ENCODE measurements at places on chromosomes 7 and 10.

DNA sequence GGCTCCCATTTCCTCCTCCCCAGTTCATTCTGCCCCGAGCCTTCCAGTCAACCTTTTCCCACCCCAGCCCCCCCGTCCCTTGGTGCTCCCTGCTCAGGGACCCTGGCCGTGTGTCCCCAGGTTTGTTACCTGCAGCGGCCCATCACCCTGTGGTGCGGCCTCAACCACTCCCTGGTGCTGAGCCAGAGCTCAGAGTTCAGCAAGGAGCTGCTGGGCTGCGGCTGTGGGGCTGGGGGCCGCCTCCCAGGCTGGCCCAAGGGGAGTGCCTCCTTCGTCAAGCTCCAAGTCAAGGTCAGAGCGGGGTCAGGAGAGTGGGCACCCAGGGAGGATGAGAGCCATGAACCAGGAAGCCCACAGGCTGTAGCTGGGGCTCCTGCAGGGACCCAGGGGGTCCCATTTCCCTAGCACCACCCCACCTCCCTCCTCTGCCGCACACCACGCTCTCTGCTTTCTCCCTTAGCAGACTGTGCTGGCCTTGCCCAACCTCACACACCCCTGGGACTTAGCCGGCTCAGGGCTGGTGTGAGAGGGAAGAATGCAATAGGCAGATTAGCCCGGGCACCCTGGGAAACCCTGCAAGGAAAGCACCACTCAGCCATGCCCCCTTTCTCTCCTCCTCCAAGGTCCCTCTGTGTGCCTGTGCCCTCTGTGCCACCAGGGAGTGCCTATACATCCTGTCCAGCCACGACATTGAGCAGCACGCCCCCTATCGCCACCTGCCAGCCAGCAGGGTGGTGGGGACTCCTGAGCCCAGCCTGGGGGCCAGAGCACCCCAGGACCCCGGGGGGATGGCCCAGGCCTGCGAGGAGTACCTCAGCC is 2.0 kb upstream of the PCOLCE start:
- no peak for DNase-seq

- DNase-seq, result no peak
Measured at GRCh38 chr10:74039561-74040145, 41.7 kb downstream of the VCL start.

DNA sequence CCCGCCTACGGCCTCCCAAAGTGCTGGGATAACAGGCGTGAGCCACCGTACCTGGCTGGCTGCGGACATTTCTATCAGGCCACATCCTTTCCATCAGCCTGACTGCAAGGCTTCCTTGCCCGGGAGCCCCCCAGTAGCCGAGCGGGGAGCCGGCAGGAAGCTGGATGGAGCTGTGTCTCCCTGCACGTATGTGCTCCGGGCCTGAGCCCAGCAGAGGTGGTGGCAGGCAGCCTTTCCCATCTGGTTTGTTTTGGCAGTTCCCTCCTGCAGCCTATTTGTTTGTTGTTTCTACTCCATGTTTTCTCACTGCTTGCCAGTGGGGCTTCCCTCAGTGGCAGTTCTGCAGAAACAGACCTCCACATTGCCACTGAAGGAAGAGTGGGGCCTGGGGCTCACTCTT is 5.4 kb downstream of the POP7 start:
- DNase-seq, result no peak

- DNase-seq, result no peak
Measured at GRCh38 chr10:27884185-27884641, 114.7 kb downstream of the ODAD2 start.

DNA sequence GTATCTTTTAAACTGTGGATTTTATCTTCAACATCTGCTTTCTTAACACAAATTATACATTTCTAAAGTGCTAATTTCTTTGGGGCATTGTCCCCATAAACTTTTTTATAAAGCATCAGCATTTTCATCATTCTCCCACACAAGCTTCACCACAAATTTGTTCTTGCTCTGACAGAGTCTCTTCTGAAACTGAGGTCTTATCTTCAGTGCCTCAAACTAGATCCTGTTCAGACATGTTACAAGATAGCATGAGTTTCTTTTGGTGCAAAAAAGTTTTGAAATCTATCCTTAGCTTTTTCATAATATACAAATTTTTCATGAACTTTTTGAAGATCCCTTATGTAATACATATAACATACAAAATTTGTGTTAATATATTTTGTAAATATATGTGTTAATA is 346.6 kb downstream of the IPMK start:
- DNase-seq, result no peak

DNA sequence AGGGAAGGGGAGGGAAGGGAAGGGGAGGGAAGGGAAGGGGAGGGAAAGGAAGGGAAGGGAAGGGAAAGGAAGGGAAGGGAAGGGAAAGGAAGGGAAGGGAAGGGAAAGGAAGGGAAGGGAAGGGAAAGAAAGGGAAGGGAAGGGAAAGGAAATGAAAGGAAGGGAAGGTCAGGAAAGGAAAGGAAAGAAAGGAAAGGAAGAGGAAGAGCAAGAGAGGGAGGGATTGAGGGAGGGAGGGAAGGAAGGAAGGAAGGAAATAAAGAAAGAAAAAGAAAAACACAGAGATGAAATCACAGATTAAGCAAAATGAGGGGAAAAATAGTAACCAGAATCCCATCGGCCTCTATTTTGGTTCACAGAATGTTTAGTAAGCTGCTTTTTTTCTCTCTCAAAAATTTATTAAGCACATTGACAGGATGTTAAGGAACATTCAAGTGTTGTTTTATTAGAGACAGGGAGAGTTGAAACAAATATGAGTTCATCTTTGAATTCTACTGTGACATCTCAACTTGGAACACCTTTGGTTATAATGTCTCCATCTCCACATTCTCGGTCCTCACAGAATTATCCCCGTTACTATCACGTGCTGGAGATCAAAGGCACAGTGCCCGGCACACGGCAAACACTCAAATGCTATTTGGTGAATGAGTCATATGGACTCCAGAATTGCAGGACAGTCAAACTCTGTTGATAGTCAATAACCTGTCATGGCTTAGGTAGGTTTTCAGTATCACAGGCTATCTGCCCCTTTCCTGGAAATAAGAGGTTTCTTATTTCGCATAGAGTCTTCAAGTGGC is 52.4 kb downstream of the ABCB1 start:
- no peak for DNase-seq

DNA sequence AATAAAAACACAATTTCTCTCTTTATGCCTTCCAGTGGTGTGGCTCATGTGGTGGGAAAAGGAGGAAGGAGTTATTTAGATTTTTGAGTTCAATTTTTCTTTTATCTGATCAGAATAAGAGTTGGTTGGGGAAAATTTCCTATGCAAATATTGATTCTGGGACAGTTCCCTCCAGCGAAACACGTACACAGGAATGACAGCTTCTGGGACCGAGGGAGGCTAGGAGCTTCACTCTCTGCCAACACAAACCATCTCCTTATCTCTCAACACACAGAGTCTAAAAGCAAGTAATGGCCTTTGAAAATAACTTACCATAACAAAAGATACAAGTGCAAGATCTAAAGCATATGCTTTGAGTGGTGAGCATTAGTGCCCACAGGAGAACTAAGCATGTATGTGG is 122.7 kb downstream of the RAPGEF5 start:
- DNase-seq, result no peak

DNA sequence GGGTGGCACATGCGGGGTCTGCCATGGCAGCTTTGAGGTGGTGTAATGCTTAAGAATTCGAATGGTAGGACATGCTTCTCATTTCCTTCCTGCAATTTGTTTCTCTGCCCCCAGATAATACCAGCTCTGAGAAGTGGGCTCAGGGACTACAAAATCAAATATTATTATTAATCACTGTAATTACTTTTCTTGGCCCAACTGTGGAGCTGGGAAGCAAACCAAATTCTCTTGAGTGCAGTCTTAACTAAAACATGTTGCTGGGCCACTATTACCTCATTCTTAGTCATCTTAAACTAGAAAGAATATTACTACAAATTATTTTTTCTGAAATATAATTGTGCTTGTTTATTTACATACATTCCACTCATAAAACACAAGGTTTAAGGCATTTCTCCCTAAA is 566.7 kb upstream of the NRP1 start:
- DNase-seq, result no peak

DNA sequence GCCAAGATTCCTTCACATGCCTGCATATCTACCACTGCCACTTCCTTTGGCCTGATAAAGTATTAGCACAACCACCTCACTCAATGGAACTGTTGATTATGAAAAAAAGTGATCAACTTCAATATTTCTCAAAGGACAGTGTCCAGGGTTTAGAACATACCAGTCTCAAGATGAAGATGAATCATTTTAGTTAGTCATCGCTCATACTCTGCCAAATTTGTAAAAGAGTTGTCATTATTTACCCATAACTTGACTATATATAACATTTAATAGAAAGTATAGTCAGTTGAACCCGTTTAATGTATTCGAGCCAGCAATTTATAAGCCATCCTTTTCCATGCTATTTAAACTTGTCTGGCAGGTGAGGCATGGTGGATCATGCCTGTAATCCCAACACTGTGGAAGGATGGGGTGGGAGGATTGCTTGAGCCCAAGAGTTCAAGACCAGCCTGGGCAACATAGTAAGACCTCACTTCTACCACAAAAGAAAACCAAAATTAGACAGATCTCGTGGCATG is 33.2 kb downstream of the SPAM1 start:
- no peak for DNase-seq
